GM12864 (cell line): ENCODE measurements at places on chromosomes 11 and 22.

- DNase-seq: no peak
Measured at GRCh38 chr11:34267013-34267412, 90.8 kb downstream of the ABTB2 start.

DNA sequence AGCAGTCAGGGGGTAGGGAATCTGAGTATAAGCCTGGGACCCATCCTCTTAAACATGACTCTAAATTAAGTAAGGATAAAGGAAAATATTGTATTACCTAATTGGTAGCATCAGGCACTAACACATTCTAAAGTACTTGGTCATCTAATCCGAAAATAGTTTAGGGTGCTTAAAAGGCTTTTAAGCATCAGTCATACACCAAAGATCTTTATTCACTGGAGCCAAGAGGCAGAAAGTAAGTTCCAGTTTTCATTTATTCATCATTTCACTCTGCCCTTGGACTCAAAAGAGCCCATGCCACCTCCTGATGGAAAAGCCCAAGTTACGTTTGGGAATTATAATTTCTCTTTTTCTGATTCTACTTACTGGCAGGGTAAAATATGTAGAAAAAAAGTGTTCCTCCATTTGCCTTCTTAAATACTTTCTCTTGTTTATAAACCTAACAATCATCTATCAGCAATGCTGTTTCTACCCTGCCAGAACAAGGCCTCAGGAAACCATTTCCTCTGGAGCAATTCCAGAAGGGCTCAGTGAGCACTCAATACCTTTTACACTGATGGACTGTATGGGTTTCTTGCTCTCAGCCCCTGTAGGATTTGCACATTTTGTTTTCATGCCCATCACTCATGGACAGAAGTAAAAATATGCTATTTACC is 120.1 kb upstream of the SLC5A12 start:
- no peak for DNase-seq

DNA sequence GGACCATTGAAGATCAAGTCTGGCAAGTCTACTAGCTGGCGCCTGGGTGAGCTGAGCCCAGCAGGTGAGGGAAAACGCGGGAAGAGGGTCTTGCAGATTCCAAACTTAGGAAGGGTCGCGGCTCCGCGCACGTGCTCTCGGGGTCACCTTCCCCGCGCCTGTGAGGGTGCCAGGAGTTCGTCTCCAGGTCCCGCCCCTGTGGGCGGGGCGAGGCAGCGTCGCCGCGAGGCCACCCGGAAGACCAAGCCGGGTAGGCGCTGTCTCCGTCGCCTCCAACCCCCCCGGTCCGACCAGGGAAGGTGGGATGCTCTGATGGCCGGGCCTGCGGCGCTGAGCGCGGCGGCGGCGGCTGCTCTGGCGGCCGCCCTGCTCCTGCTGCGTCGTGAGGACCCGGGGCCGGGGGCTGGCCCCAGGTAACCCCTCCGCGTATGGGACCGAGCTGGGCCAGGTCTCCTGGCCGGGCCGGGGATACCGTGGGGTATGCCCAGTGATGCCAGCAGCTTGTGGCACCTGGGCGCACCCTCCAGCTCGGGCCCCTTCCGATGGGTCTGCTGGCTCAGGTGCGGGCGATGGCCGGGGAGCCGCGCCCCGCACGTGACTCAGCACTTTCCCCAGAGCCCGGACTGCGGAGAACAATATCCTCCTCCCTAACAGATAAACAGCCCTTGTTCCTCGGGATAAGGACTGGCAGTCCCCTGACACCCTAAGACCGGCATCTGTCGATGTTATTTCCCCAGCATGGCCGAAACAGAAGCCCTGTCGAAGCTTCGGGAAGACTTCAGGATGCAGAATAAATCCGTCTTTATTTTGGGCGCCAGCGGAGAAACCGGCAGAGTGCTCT is at the start of gene HTATIP2:
Gene HTATIP2 (plus strand): TSS at position 215 of the 841 bp plus-strand sequence. CDS start 524 bp downstream, at position 739.
- DNase-seq: no peak

- DNase-seq: no peak
Measured at GRCh38 chr11:637593-638521, 788 bp downstream of the DRD4 start.

DNA sequence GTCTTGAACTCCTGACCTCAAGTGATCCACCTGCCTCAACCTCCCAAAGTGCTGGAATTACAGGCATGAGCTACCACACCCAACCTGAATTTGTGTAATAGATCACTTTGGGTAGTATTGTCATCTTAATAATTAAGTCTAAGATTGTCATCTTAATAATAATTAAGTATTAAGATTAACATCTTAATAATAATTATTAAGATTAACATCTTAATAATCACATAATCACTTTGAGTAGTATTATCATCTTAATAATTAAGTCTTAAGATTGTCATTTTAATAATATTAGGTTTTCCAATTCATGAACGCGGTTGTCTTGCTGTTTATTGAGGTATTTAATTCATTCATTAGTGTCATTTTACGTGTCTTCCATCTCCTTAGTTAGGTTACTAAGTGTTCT is 8.2 kb downstream of the MOV10L1 start:
- no peak for DNase-seq

DNA sequence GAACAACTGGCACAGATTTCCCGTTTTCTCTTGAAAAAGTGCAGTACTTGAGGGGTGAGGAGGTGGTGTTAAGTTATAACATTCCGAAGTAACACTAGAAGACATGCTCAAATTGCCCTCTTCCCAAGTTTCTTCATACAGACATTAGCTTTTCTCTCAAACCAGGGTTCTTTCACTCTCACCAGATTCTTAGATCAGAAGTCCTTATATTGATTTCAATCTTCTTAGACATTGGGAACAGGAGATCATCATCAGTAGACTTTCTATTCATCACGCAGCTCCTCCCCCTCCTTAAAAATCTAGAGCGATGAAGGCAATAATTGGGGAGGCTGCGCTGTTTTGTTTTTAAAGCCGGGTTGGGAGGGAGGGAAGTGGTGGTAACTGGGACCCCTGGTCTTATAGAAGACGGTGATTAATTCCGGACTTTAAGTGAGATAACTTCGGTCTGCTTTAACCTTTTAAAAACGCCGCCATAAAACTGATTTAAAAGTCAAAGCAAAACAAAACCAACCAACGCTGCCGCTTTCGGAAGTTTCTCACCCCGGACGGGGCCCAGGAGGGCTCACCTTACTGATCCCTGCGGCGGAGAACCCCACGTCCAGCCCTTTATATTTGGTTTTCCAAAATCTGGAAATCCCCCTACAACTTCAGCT is 665 bp downstream of the USP28 start:
- DNase-seq: no peak

GRCh38 chr11:5004424-5005274 is 10.0 kb downstream of the OR51L1 start:
- peak; percentile 12 for DNase-seq

DNA sequence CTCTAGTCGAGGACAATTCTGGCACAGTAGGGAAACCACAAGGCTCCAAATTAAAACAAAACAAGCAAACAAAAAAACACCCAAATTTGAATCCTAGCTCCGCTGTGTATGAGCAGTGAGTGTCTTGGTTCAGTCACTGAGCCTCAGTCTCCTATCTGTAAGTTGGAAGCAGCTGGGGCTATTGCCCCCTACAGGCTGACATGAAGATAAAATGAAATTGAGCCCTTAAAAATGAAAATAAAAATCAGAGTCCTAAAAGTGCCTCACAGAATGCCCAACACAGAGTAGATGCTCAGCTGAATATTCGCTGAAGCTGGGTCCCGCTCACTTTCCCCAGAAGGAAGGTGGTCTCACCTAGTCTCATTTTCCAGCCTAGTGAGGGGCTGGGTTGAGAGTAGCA is 65.2 kb downstream of the PDE2A start:
- DNase-seq: peak; percentile 5

- DNase-seq: no peak
Measured at GRCh38 chr22:43228330-43228729, 41.4 kb upstream of the TTLL12 start.

GRCh38 chr11:116162886-116163230 is 609.9 kb downstream of the BUD13 start:
- DNase-seq: no peak

GRCh38 chr11:35622070-35622469 is 3.8 kb downstream of the FJX1 start:
- no peak for DNase-seq

DNA sequence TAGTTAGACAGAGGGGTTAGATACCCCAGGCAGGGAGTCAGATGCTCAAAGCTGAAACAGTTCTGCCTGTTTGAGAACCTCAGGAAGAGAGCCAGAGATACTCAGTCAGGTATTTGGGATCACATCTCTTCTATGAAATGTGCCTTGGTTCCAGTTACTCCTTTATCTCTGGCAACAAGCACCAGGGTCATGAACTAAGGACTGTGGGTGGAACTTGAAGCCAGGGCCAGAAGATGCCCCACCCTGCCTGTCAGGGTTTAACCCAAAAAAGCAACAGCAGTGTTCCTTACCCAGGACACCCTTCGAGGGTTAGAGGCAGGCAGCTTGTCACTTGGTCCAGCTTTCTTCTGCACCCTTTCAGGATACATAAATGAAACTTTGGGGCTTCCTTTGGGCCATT is 15.0 kb upstream of the WT1 start:
- DNase-seq: no peak

GRCh38 chr11:64684357-64684756 is 38.6 kb downstream of the NRXN2 start:
- DNase-seq: no peak

- DNase-seq: no peak
Measured at GRCh38 chr11:134170177-134170918, 53.4 kb downstream of the NCAPD3 start.

DNA sequence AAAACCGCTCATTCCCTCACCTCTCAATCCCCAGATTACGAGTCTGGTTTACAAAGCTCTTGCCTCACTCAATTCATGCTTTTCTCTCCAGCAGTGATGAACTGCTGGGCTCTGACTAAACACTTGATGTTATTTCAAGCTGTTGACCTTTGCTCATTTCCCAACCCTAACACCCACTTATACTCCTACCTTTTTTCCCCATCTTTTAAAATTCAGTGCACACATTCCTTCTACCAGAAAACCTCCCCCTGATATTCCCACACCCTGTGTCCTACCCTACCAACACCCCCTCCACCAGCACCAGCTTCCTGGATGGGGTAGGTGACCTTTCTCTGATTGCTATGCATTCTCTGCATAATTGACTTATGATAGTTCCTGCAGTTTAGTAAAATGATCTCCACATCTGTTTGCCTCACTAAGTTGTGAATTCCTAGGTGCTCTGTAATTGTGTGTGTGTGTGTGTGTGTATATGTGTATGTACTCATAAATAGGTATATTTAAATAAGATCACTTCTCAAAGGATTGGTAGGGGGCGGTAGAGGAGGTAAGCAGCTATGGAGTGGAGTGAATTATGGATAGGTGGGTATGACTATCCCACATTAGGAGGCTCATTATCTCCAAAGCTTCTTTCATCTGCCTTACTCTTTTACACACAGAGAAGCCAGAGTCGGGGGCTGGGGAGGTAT is 842 bp downstream of the HEPACAM start:
- DNase-seq: no peak

DNA sequence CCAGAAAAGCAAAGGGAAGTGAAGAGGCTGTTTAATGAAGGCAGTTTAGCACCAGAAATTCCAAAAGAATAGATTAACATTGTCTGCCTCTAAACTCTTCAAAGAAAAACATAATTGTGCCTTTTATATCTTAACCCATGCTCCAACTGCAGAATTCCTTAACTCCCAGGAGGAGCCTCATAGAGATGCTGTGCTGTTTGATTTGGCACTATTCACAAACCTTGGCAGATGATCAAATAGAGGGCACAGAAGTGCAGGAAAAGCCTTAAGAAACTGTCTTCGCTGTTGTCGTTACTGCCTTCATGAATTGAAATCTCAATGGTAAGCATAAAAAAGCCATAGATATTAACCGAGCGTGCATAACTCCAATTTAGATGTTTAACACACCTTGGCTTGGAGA is 124.1 kb upstream of the MPPED2 start:
- no peak for DNase-seq

DNA sequence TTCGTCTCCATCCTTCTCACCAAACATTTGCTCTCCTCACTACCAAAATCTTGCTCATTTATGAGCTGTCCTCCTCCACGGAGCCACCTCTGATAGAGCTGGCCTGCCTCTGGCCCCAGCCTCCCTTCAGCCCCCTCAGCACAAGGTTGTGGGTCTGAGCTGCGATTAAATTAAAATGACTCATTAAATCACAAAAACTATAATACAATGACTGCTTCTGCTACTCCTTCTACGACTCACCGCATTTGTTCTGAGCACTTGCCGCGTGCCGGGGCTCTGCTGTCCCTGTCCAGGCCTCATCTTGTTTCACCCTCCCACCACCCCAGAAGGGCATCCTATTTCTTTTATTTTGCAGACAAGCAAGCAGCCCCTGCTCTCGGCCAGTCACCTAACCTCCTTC is 49.2 kb upstream of the TIMP3 start:
- DNase-seq: no peak

DNA sequence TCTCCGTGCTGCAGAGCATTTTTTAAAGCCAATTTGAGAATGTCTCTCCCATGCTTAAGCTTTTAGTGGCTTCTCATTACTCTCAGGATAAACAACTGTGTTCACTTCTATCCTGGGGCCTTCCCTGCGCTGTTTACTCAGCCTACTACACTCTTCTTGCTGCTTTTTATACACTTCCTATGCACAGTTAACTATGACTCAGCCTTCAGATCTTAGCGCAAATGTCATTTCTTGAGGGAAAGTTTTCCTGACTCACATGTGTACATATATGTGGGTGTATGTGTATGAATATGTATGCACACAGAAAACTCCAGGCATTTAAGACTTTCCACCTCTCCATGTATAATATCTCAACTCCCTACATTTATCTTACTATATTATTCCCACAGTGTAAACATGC is 9.8 kb downstream of the THAP12 start:
- no peak for DNase-seq

DNA sequence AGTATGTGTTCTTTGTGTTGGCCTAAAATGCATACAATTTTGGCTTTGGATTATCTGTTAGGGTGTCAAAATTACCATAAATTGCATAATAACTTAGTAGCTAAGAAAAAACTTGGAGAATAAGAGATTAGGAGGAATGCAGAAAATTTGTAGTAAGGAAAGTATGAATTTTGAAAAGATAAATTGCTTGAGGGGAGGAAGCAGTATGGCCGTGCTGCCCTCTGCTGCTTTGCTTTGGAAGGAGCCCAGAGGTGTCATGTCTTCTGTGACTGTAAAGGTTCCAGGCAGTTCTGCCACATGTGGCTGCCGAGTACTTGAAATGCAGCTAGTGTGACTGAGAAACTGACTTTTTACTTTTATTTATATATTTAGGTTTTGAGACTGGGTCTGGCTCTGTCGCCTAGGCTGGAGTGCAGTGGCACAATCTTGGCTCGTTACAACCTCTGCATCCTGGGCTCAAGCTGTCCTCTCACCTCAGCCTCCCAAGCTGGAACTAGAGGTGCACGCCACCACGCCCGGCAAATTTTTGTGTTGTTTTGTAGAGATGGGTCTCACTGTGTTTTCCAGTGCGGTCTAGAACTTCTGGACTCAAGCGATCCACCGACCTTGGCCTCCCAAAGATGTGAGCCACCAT is 1.8 kb downstream of the ADSL start:
- DNase-seq: no peak

- DNase-seq: no peak
Measured at GRCh38 chr11:21262992-21263391, 593.6 kb downstream of the NELL1 start.

- DNase-seq: no peak
Measured at GRCh38 chr11:119539583-119539982, 116.6 kb upstream of the THY1 start.
